SJCRH30 (cell line): ENCODE measurements at places on chromosomes 16 and 17.

DNA sequence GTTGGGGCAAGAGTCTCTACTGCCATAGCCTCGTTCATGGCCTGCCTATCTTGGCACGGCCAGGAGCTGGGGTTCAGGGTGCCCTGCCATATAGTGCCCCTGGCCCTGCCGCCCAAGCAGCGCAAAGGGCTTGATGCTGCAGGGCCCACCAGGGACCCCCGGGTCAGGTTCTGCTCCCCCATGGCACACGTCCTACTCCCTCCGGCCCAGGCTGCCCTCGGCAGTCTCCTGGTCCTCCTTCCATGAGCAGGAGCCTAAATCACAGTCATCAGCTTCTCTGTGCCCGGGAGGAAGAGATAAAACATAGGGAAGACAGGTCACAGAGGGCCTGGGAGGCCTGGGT lies 55.9 kb upstream of the MTSS2 start:
- no peak for DNase-seq

DNA sequence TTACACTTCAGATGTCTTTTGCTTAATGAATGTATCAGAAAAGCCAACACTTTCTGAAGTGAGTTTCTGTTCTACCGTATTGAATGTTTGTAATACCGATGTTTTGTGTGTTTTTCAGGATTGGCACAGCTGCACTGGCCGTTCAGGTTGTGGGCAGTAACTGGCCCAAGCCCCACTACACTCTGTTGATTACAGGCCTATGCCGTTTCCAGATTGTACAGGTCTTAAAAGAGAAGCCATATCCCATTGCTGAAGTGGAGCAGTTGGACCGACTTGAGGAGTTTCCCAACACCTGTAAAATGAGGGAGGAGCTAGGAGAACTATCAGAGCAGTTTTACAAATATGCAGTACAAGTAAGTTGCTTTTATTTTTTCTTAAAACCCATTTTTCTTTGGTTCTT lies 4.7 kb upstream of the ABCC11 start:
- no peak for DNase-seq

GRCh38 chr17:30532871-30533270 lies 55.7 kb downstream of the GOSR1 start:
- no peak for DNase-seq

GRCh38 chr16:90009172-90009899 lies 9.9 kb downstream of the DBNDD1 start:
- no peak for DNase-seq

- DNase-seq, result no peak
Observed at GRCh38 chr16:88378836-88379693, 3.7 kb upstream of the ZNF469 start.

- DNase-seq, result no peak
Observed at GRCh38 chr17:10050597-10051101, 145.6 kb upstream of the RCVRN start.

DNA sequence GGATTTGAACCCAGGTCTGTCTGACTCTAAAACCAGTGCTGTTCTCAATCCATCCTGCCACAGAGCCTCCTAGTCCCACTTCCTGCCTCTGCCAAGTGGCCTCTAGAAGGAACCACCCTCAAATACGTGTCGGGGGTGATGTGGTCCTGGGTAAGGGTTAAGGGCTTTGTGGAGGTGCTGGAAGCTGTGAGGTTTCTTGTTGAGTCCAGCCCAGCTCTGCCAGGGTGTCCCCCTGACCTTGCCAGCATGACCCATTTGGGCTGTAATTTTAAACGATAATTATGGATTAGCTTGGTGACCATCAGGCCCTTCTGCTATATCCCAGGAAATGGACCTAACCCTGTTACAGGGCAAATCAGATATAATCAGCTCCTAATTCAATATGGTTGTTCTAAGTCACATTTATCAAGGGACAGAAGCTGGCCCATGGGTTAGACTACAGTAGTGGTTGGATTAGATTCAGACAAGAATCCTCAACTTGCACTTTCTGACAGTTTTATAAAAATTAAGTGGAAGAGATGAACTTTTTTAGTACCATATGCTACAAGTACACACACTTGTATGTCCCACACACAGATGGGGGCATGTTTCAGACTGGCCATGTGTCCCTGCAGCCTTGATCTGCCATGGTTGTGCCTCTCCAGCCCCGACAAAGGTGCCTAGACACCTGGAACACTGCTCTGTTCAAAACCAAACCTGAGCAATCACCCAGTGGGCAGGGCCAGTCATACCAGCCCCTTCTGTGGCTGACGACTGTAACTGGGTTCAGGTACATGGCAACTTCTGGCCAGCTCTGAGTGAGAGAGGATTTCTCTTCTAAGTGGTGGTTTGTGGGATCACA lies 48.0 kb downstream of the SMPD3 start:
- DNase-seq, result no peak

GRCh38 chr16:55411231-55411630 lies 67.8 kb upstream of the MMP2 start:
- peak; percentile 77 for DNase-seq

GRCh38 chr16:15509051-15509592 lies 74.7 kb downstream of the BMERB1 start:
- DNase-seq, result peak; percentile 65

- peak; percentile 28 for DNase-seq
Observed at GRCh38 chr17:42843358-42843934, 934 bp upstream of the AOC2 start.

DNA sequence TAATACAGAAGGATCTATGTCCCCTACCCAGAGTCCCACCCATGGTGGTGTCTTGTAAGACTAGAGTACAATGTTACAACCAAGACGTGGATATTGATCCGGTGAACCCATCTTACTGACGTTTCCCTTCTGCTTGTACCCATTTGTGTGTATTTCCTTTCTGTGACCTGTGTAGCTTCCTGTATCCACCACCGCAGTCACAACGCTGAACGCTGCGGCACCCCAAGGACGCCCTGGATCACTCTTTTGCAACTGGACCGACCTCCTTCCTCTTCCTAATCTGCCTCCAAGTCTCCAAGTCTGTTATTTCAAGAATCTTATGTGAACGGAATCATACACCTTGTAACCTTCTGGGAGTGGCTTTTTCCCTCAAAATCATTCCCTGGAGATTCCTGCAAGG lies 33.5 kb upstream of the CBX4 start:
- DNase-seq, result no peak
